Bronchial epithelial cell (primary cell): ENCODE measurements at places on chromosomes 3 and 15. TPM values are rescaled to one million over a fixed set of nuclear protein-coding genes. Genes with fewer than 3 reads are reported as not detected.

Gene SLC12A1
- total RNA-seq, result not detected in 2 replicates

Gene ACSBG1
- total RNA-seq, result not detected in 2 replicates

Gene ITIH1
- total RNA-seq, result not detected in 2 replicates

Gene SHC4
- under 0.01 and 0.26 TPM in 2 replicates for total RNA-seq

Gene DBR1
- 10.5 and 17.9 TPM in 2 replicates for total RNA-seq

Gene LPP
- total RNA-seq, result 14.2 and 19.5 TPM in 2 replicates
